ENCODE measurements at places on chromosomes 5 and 9. TPM values are rescaled to one million over a fixed set of nuclear protein-coding genes. Genes with fewer than 3 reads are reported as not detected.

DNA sequence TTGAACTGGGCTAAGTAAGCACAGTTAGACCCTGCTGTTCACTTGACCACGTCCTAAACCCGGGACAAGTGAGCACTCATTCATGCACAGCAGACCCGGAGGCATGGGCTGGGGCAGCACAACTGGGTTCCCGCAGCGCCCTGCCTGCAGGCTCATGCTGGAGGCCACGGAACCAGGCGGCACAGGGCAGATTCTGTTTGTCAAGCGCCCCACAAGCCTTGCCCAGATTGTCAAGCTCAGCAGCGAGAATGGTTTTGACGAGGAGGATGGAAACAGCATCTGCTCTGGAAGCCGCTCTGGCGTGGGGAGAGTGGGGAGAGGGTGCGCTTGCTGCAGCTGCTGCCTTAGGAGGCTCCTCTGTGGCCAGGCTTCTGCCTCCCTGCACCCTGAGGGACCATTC lies 32.7 kb downstream of the PRRT1B start:
- no peak overlapping the region for H3K27ac ChIP-seq
- no peak overlapping the region for H3K4me3 ChIP-seq
- no peak for DNase-seq
- peaks cover 30% of the 10 kb centered on the region for H3K4me1 ChIP-seq
- H3K36me3 ChIP-seq: peaks cover 84% of the 10 kb centered on the region

- DNase-seq: no peak
- peaks cover 97% of the 10 kb centered on the region for H3K4me1 ChIP-seq
- H3K36me3 ChIP-seq: peaks cover 53% of the 10 kb centered on the region
- H3K4me3 ChIP-seq: no peak overlapping the region
- H3K27ac ChIP-seq: no peak overlapping the region
These were observed 51.7 kb downstream of the RXRA start for GRCh38 chr9:134377976-134378375.

Gene PPP3R2
- 0.61 TPM for total RNA-seq

Gene SAXO1
- 0.10 TPM for total RNA-seq

Gene SPATA9
- 0.40 TPM for total RNA-seq

Gene COX7C
- total RNA-seq: 328 TPM

All from spinal cord (tissue), 10 donors.